ENCODE measurements at places on chromosomes 11 and 22.
A peak's percentile ranks its signal among the peaks of the same experiment; 100 is the strongest.

DNA sequence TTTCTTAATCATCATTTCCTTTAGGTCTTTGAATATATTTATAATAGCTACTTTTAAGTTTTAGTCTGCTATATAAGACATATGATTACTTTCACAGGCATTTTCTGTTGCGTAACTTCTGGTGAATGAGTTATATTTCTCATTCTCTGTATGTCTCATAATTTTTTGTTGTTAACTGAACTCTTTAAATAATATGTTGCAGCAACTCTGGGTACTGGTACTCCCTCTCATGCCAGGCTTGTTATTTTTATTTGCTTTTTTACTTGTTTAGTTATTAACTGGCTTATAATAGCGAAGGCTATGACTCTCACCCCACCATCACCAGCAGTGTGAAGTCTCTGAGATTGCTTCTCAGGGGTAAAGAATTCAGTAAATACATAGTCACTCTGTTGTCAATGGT lies 524.2 kb upstream of the CHORDC1 start:
- DNase-seq = no peak

DNA sequence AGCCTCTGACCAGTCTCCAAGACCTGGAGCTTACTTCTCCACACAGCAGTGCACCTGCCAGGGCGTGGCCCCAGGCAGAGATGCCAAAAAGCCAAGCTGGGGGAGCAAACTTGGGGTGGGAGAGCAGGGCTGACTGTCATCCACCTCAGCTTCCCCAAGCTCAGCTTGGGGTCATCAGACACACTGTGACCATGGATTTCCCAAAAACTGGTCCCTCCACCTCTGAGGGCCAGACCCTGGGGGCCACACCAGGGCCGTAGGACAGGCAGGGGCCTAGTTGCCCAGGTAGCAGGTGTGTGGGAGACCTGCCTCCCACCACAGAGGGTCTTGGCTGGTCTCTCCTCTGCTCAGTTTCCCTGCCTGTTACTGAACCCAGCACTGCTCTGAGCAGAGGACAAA lies 30.6 kb downstream of the ARVCF start:
- no peak for DNase-seq

- DNase-seq = no peak
Observed at GRCh38 chr11:100719362-100719761, 32.3 kb downstream of the ARHGAP42 start.

DNA sequence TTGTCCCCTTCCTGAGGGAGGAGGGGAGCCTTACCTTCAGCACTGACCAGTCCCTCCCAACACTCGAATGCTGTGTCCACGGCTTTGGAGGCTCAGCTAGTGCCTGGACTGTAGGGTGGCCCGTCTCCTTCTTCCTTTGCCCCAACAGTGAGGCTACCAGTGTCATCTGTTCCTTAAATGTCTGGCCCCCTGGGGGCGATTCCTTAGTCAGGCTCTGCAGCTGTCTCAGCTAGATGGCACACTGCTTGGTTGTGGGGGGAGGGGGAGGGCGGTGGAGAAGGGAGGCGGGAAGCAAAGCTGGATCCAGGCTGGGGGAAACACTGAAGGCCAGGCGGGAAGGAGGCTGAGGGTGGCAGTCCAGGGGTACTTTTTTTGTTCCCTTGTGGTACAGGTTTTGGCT lies at the start of gene IGSF22:
IGSF22 (minus strand) TSS at position 149 of the 400 bp plus-strand sequence. CDS start 1,952 bp downstream, outside the sequence.
- DNase-seq = no peak

- DNase-seq = no peak
Observed at GRCh38 chr11:66335531-66336233, 552 bp downstream of the RIN1 start.

DNA sequence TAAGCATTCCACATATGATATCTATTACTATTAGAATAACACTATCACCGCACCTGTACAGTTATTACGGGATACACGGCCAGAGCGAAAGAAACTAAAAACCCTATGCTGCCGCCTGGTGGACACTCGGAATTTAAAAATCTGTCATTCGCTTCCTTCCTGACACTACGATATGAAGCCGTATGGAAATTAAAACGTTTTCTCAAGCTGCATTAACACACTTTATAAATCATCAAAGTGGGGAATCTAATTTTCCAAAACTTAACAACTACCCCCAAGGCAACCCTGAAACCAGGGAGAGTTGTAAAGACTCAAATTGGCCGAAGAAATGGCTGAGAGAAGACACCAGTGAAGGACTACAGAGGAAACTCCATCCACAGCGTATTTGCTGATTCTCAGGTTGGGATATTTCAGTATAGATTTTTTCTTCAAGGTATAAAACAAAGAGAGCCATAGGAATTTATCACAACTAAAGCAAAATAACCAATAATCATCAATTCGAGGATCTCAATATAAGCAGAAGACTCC lies 1.4 kb downstream of the CCDC73 start:
- DNase-seq = peak; percentile 31

GRCh38 chr11:57313071-57313787 lies 11.5 kb downstream of the TNKS1BP1 start:
- DNase-seq = no peak

GRCh38 chr22:26709617-26710390 lies 52.4 kb downstream of the MIAT start:
- no peak for DNase-seq

- DNase-seq = no peak
Observed at GRCh38 chr22:39851606-39852315, 41.8 kb downstream of the ENTHD1 start.

DNA sequence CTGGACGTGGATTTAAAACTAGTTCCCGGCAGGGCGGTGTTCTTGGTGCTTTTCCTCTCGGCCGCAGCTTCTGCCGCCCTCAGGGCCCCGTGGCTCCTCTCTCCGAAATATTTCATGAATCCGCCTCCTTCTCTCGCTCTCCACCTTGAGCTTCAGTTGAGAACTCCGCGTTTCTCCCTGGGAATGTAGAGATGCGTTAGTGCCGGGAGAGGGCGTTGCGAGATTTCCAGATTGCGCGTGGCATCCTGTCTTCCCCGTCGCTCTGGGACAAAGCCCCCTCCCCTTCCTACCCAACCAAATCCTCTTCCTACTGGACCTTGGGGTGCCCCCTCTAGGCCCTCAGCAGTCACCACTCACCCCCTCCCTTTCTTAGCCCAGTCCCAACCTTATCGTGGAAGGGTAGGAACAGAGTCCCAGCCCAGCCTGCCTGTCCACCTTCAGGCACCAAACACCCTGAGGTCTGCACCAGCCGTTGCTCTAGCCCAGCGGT lies 15.5 kb upstream of the RAC2 start:
- peak; percentile 49 for DNase-seq

DNA sequence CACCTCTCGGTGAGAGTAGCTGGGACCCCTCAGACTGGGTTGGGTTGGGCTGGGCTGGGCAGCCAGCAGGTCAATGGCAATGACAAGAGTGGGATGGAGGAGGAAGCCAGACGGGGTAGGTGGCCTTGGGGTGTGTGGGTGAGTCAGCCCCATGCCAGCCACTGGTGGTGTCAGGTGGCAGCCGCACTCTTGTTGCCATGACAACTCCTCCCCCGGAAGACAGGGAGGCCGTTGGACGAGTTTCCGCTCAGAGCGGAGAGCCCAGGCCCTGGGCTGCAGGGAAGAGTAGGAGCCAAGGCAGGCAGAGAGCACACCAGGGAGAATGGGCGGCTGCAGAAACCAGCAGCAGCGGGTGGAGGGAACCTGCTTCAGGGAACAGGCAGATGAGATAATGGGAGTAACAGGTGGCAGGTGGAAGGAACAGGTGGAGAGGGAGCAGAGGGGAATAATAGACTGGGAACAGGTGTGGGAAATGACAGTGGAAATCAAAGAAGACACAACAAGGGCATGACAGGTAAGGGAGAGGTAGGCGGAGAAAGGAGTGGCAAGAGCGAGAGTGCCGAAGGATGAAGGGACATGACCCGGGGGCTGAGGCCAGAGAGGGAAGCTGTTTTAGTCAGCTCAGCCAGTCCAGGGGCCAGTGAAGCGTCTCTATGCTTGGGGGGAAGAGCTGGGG lies 8.7 kb downstream of the SPTBN2 start:
- peak; percentile 67 for DNase-seq

GRCh38 chr22:41813726-41814410 lies 13.4 kb downstream of the CCDC134 start:
- no peak for DNase-seq

GRCh38 chr11:105673089-105673488 lies 63.2 kb downstream of the GRIA4 start:
- peak; percentile 27 for DNase-seq

DNA sequence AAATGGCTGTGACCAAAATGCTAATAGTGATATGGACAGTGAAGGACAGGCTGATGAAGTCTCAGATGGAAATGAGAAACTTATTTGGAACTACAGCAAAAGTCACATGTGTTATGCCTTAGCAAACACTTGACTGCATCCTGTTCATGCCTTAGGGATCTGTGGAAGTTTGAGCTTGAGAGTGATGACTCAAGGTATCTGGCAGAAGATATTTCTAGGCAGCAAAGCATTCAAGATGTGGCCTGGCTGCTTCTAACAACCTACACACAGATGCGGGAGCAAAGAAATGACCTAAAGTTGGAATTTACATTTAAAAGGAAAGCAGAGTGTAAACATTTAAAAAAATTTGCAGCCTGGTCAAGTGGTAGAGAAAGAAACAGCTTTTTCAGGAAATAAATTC lies 28.1 kb upstream of the CD81 start:
- no peak for DNase-seq

DNA sequence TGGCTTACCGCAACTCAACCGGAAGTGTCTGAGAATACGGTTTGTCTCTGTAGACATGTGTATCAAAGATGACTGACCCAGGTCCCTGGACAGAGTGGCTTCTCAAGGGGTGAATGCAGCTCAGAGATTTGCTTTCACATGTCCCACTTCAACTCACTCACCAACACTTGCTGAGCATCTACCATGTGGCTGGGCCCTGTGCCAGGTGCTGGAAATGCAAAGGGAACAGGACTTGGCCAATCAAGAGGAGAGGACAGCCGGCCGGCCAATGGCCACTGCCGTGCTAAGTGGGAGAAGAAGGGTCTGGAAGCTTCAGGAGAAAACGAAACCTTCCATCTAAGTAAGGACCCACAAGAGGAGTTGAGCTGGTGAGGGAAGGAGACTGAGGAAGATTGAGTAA lies 151.3 kb downstream of the CEP164 start:
- no peak for DNase-seq

- DNase-seq = no peak
Observed at GRCh38 chr11:115528225-115528624, 24.0 kb upstream of the CADM1 start.

DNA sequence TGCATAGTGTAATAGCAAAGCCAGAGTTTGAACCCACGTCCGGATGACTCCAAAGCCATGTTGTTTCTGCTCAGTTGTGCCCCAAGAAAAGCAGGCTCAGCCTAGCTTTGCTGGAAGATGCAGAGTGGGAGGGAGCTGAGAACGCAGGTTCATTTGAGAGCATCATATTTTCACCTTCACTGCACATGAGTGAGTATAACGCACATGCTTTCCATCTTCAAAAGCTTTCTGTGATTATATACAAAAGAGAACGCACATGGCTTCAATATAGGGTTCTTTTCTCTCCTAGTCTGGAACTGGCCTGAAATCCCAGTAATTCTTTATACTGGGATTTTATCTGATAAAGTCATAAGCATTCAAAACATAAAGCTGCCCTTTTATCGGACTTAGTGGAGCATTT lies 385.5 kb upstream of the CADM1 start:
- no peak for DNase-seq

Data from mesothelial cell of epicardium (in vitro differentiated cells).